ENCODE measurements at places on chromosomes 2 and 18. TPM values are rescaled to one million over a fixed set of nuclear protein-coding genes. Genes with fewer than 3 reads are reported as not detected.

Gene FBXO48
- polyA plus RNA-seq = 0.45 TPM

Gene SULT1C3
- not detected for polyA plus RNA-seq

Gene SKA1
- polyA plus RNA-seq = 0.97 TPM

Gene CCDC141
- polyA plus RNA-seq = 0.27 TPM

Gene REG3G
- not detected for polyA plus RNA-seq

Gene KCNG2
- polyA plus RNA-seq = not detected

Gene NPAS2
- 3.2 TPM for polyA plus RNA-seq

Gene TYMS
- 1.9 TPM for polyA plus RNA-seq

Gene ONECUT2
- polyA plus RNA-seq = 3.9 TPM

Gene ABCG5
- polyA plus RNA-seq = 0.38 TPM

Gene PDE6D
- polyA plus RNA-seq = 150 TPM

Gene TBR1
- 4.5 TPM for polyA plus RNA-seq

Gene SLC9A2
- 0.09 TPM for polyA plus RNA-seq

Gene C2orf81
- 3.3 TPM for polyA plus RNA-seq

Gene NOL4
- polyA plus RNA-seq = 61.0 TPM

Gene LRP2
- polyA plus RNA-seq = 1.8 TPM

Gene DOK6
- 7.4 TPM for polyA plus RNA-seq

Gene SLC30A3
- polyA plus RNA-seq = not detected

Gene NTSR2
- not detected for polyA plus RNA-seq

Gene CROCC2
- polyA plus RNA-seq = not detected

Gene LYPD6B
- 7.7 TPM for polyA plus RNA-seq

Gene LAMA1
- 8.0 TPM for polyA plus RNA-seq

Gene C2orf42
- 14.4 TPM for polyA plus RNA-seq

Gene GAD1
- polyA plus RNA-seq = 66.4 TPM

Gene FAM110C
- polyA plus RNA-seq = 0.10 TPM

Gene GALNT14
- polyA plus RNA-seq = 15.9 TPM

Gene KATNAL2
- 1.4 TPM for polyA plus RNA-seq

Gene CD28
- not detected for polyA plus RNA-seq

Gene IL1RL2
- not detected for polyA plus RNA-seq

Gene IL18R1
- polyA plus RNA-seq = 0.09 TPM

Gene GAL3ST2
- not detected for polyA plus RNA-seq

Gene MREG
- 5.8 TPM for polyA plus RNA-seq

Gene ERICH2
- 1.3 TPM for polyA plus RNA-seq

Gene DARS1
- 37.9 TPM for polyA plus RNA-seq

Gene ASB18
- not detected for polyA plus RNA-seq

Gene NAT8
- polyA plus RNA-seq = not detected

Gene AQP12A
- not detected for polyA plus RNA-seq

Gene MARCHF4
- 13.0 TPM for polyA plus RNA-seq

Gene UGT1A4
- not detected for polyA plus RNA-seq

Gene DSG1
- not detected for polyA plus RNA-seq

Gene FOXI3
- not detected for polyA plus RNA-seq

Data from neural cell (in vitro differentiated cells).